ENCODE measurements at places on chromosomes 6 and 20.

DNA sequence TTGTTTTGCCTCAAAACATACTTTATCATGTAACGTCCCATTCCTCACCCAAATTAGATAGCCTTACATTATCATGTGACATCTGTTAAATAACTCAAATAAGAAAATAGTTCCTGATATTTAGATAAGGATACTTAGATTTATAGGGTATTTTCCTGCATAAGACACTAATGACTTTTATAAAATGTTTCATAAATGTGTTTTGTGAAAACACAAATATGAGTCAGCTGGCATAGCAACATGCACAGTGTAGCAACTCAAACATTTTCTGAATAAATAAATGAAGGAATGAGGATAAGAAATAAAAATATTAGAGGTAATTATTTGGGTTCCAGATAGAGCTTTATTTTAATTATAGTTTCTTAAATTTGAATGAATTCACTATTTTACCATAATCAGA is 460.4 kb upstream of the PLCB4 start:
- DNase-seq = no peak

GRCh38 chr6:4880363-4880762 is 104.2 kb downstream of the CDYL start:
- no peak for DNase-seq

GRCh38 chr6:119201480-119201879 is 123.0 kb upstream of the FAM184A start:
- DNase-seq = no peak

- DNase-seq = no peak
Observed at GRCh38 chr20:2303673-2304072, 7.9 kb downstream of the TGM3 start.

DNA sequence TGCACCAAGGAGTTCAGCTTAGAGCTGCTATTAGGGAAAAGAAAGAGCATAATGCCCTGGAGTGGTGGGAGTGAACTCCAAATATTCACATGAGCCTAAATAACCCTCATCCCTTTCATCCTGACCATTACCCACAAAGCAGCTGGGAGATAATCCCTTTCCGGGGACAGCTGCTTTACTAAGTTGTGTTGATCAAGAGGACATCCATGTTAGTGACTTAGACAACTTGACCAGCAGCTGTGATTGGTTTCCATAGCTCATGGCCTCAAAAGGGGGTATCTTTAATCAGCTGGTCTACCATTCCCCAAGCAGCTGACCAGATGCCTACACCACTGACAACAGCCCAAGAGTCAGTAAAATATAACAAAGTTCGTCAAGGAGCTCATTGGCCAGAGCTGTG is 75.8 kb upstream of the LY86 start:
- DNase-seq = no peak

DNA sequence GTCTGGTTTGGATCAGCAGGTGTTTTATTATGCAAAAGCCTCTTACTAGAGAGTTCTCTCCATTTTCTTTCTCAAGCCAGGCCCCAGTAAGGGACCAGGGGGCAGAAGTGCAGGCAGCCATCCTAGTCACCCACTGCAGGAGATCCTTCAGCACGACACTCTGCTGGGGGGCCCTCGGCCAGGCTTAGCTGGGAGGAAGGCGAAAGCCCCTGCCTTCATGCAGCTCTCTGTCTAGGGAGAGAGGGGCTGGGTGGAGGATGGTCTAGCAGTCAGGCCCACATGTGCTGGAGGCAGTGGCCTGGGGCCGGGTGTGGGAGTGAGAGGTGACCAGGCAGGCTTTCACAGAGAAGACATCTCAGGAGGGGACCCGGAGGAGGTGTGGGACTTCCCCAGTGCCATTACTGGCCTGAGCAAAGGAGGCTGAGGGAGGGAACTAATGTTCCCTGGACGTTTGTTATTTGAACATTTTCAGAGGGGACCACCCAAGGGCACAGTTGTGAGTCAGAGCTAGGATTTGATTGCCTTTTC is 33.5 kb upstream of the VSTM2L start:
- DNase-seq = no peak

DNA sequence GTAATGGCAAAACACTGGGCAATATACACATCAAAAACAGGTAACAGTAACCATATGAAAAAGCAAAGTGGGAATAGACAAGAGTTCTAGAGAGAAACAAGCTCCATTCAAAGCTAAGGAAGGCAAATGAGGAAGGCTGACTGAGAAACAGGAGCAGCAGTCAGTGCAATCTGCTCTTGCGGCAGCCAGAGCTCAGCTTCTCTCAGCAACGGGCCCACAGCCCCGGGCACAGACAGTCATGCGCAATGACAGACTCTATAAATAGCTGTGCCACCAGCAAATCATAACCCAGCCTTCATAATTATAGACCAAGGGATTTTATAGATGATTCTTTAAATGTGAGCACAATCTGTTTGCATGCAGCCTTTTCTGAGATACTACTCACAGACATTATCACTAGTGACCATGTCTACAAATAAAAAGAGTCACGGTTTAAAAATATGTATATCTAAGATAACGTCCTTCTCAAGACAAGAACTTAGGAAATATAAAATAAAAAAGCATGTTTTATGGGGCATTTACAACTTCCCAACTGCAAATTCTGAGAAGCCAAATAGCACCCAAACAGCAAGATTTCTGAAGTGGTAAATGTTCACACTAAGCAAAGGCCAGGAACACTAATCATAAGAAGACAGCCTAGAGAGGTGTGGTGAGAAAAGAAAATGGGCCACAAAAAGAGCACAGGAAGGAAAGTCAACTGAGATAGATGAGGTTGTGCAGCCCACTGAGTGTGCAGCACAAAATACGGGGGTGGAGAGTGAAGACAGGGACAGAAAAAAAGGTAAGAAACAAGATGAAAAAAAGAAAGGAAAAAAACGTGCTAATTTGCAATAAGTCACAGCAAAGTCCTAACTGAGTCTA is 39.9 kb upstream of the BEND6 start:
- no peak for DNase-seq

DNA sequence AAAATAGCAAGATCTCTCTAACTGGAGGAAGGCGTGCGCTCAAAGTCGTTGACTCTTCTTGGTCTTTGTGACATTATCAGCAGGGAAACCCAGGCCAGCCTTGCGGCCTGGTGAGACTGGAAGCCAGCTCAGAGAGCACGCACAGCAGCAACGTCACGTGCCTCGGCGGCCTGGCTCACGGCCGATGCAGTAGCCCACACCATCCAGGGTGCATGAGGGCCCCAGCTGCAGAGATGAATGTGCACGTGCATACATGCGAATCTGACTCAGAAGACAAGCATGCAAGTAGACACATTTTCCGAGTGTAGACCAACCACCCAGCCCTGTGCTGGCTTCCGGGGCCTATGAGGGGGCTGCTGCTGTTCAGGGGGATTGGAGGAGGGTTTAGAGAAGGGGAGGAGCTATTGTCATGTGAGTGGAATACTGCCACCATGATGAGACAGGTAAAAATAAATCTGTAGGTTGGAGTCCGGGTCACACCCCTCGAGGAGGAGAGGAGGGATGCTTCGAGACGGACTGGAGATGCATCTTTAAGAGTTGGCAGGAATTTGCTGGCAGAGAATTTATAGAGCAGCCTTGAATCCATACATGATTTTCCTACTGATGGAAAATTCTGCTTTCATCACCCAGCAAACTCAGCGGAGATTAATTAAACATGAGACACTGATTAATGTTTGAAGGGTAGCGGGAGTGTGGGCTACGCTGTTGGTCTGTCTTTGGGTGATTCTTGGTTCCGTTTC is 388.2 kb downstream of the CDH4 start:
- no peak for DNase-seq

DNA sequence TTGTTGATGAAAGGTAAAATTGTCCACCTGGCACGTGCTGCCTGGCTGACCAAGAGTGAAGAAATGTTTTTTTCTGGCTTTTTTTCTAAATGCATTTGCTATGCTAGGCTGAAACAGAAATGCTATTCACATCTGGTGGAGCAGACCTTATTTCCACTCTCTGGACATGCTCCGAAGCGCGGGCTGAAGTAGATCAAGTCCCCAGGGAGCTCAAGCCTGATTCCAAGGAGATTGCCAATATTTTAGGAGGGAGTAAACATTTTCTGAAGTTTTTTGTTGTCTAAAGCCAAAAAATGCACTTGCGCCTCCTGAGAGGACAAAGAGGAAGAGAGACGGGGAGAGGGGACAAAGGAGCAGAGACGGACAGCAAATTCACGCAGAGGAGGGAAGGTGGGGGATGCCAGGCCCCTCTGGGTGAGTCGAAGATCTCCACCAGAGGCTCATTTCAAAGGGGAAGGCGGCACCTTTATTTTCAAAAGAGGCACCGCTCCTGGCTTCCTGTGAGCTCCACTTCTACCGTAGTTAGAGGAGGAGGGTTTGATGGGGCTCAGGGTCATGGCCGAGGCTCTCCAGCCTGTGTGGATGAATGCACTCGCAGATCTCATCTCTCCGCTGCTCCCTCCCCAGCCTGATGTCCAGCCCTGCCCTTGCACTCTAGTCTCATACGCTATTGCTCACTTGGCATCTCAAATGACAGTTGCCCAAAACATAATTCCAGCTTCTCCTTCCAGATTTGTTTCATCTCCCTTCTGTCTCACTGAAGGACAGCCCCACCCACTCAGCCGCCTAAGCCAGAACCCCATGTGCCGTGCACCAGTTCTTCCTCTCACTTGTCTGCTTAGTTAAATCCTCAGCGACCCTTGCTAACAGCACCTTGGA is 23.1 kb upstream of the SMOC2 start:
- no peak for DNase-seq

- no peak for DNase-seq
Observed at GRCh38 chr6:17031961-17032360, 69.9 kb upstream of the STMND1 start.

DNA sequence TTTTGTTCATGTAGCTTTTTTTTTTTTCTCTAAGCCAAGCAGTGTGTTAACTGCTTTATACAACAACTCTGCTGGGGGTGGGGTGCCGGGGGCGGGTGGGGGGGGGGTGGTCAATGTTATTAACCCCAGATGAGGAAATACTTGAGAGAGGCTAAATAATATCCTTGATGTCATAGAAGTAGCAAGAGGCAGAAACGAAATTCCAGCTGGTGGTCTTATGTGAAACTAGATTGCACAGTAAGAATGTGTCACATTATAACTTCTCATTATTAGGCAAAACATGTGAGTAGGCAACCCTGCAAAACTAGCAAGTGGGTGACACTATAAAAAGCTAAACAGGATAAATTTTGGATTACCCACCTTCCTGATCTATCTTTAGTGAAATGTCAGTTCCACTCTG is 12.8 kb downstream of the MYLK4 start:
- DNase-seq = no peak

GRCh38 chr20:49483696-49484123 is 1.2 kb upstream of the KCNB1 start:
- DNase-seq = no peak

GRCh38 chr6:92024110-92024509 is 1395.2 kb downstream of the EPHA7 start:
- no peak for DNase-seq

GRCh38 chr6:108633436-108633835 is 72.7 kb downstream of the FOXO3 start:
- no peak for DNase-seq

DNA sequence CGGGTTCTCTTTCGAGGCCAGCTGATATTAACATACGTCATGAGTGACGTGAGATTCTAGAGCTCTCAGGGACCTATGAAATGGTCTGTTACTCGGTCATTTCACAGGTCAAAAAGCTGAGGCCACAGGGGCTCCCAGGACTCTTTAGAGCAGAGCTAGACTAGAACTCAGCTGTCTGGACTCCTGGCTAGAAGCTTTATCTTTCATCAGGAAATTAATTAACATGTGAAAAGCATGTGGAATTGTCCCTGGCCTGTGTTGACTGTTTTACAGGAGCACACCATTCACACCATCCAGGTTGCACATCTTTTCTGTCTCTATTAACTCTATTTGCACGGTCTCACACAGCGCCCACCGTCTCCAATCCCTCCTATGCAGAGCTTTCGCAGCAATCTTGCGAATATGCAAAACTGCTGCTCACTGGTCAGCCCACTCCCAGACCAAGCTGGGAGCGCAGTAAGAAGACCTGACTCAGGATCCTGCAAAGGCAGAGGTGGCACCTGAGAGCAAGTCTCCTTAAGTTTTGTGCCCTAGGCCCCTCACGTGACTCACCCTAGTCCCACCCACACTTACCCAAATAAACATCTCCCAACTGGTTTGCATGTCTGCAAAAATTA is 522.5 kb downstream of the CD83 start:
- DNase-seq = no peak

DNA sequence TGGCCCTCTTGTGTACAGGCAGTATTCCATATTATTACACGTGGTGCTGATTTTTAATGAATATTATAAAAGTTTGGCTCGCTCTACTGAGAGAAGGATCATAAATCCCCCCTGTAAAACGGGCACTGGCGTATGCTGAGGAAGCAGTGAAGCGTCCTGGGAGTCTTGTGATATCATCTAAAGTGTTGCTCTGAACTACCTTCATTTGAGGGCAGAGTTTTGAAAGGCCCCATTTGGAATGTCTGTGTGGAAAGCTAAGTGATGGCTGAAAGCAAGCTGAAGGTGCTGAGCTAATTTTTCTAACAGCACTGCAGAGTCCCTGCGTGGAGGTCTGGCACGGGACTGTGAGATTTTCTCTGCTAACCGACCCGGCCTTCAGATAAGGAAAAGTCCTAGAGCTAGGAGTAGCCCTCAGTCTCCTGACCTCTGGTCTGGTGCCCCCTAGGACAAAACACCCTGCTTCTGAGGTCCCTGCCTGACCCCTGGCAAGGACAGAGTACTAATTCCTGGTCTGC is 1.3 kb upstream of the BACH2 start:
- DNase-seq = no peak

DNA sequence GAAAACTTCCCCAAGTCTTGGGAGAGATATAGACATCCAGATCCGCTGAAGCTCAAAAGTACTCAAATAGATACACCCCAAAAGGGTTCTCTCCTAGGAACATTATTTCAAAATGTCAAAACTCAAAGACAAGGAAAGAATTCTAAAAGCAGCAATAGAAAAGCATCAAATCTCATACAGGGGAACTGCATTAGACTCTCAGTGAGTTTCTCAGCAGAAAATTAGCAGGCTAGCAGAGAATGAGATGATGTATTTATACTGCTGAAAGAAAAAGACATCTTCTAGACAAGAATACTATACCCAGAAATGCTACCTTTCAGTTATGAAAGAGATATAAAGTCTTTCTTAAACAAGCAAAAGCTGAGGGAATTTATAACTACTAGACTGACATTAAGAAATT is 75.5 kb upstream of the RIMS1 start:
- no peak for DNase-seq

DNA sequence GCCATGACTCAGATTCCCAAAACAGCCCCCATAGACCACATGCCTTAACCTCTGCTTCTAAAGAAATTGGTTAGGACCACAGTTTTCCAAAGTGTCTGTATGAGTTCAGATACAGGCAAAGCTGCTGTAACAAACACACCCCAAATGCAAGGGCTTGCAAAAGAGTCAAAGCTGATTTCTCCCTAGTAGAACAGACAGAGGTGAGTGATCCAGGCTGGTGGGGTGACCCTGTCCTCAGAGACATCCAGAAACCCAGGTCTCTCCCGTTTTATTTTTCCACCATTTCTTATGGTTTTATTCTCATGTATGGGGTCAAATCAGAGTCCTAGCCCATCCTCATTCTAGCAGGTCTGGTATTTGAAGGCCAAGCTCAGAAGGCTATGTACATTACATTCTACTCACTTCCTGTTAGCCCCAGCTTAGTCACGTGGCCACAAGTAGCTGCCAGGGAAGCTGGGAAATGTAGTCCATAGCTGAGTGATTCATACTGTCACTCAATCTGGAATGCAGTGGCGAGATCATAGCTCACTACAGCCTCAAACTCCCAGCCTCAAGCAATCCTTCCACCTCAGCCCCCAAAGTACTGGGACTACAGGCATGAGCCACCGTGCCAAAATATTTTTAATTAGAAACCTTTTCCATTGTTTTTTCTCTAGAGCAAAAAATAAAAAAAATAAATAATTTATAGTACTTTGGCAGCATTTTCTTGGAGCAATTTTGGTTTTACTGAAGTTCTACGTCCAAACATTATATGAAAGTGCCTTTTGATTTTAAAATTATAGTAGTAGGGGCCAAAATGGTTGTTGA is 175.2 kb downstream of the ZMYND8 start:
- no peak for DNase-seq

Data from stimulated activated CD8-positive, alpha-beta memory T cell treated with anti-CD3 and anti-CD28 coated beads, Interleukin-2, amount 100 ng/mL, for 1 hour (primary cell).